ENCODE measurements at places on chromosomes 2 and 18. TPM values are rescaled to one million over a fixed set of nuclear protein-coding genes. Genes with fewer than 3 reads are reported as not detected.

Gene STPG4
- total RNA-seq = 0.37 TPM

Gene NOSTRIN
- total RNA-seq = 0.09 TPM

Gene MBOAT2
- 39.4 TPM for total RNA-seq

Gene MC4R
- not detected for total RNA-seq

Gene KCNF1
- 0.14 TPM for total RNA-seq

Gene IL1RL1
- 0.14 TPM for total RNA-seq

Gene ALLC
- not detected for total RNA-seq

Gene MYCN
- not detected for total RNA-seq

Gene DSEL
- total RNA-seq = 43.2 TPM

Gene POTEF
- not detected for total RNA-seq

Gene PLCD4
- total RNA-seq = 1.8 TPM

Gene ERMN
- total RNA-seq = not detected

Gene NEB
- total RNA-seq = 0.18 TPM

Gene NAT8
- total RNA-seq = not detected

Gene ASB18
- total RNA-seq = not detected

Gene CD8B2
- total RNA-seq = not detected

Gene MYO7B
- total RNA-seq = not detected

Gene PAX8
- total RNA-seq = 0.14 TPM

Gene GPBAR1
- total RNA-seq = 0.37 TPM

Gene COL6A3
- 2,143 TPM for total RNA-seq

Gene CHST10
- 8.3 TPM for total RNA-seq

Measured in smooth muscle cell of bladder (primary cell).